ENCODE measurements at places on chromosomes 3 and 15. TPM values are rescaled to one million over a fixed set of nuclear protein-coding genes. Genes with fewer than 3 reads are reported as not detected.

GRCh38 chr15:62988701-62989100 is 53.8 kb upstream of the TPM1 start:
- DNase-seq, result no peak

GRCh38 chr15:57031605-57032004 is 113.2 kb downstream of the TCF12 start:
- no peak for DNase-seq

The TBCCD1 gene
- total RNA-seq, result 8.6 TPM

GRCh38 chr3:38576526-38577370 is 72.7 kb downstream of the SCN5A start:
- DNase-seq, result peak; percentile 53

The ZMYND10 gene
- total RNA-seq, result 0.26 TPM

GRCh38 chr3:27644941-27645340 is 77.2 kb downstream of the EOMES start:
- no peak for DNase-seq

GRCh38 chr15:39918688-39919385 is 1.2 kb downstream of the GPR176 start:
- DNase-seq, result no peak

All from right atrium auricular region (tissue), 2 donors.